T-helper 9 cell (primary cell): ENCODE measurements at places on chromosomes 6 and 20.

GRCh38 chr20:10665027-10665561 lies 8.7 kb downstream of the JAG1 start:
- DNase-seq, result no peak

GRCh38 chr20:38221119-38221589 lies 39.4 kb downstream of the KIAA1755 start:
- DNase-seq, result peak; percentile 58

- no peak for DNase-seq
Measured at GRCh38 chr20:46267108-46268105, 40.9 kb downstream of the CDH22 start.

- no peak for DNase-seq
Measured at GRCh38 chr20:32356622-32357374, 1.3 kb upstream of the ASXL1 start.

DNA sequence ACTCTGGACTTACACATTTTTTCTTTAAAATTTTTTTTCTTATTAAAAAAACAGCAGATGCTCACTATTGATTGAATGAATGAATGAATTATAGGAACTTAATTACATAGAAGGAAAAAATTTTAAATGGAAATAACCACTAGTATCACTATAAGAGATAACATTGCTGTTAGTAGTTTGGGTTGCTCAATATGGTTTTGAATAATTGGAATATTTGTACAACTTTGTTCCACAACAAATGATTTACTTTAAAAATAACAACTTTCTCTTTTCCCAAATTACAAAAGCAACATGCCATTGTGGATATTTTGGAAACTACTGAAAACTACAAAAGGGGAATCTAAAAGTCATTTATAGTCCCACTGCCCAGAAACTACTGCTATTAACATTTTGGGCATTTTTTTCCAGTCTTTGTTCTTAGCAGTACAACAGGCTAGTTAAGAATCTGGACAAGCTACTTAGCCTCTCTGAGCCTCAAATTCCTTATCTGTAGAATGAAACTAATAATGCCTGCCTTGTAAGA lies 61.0 kb upstream of the REV3L start:
- DNase-seq, result no peak
